Memory B cell (primary cell): ENCODE measurements at places on chromosomes 2 and 18.

GRCh38 chr2:219901155-219901554 is 273.7 kb downstream of the SLC4A3 start:
- DNase-seq = no peak

GRCh38 chr2:96928277-96928781 is 58.1 kb downstream of the FAM178B start:
- DNase-seq = no peak

- peak; percentile 77 for DNase-seq
These were observed 864 bp downstream of the LBH start for GRCh38 chr2:30231996-30232800.

- no peak for DNase-seq
These were observed 62.7 kb downstream of the HPCAL1 start for GRCh38 chr2:10365412-10365811.

GRCh38 chr2:209644842-209645241 is 126.8 kb upstream of the UNC80 start:
- DNase-seq = no peak

DNA sequence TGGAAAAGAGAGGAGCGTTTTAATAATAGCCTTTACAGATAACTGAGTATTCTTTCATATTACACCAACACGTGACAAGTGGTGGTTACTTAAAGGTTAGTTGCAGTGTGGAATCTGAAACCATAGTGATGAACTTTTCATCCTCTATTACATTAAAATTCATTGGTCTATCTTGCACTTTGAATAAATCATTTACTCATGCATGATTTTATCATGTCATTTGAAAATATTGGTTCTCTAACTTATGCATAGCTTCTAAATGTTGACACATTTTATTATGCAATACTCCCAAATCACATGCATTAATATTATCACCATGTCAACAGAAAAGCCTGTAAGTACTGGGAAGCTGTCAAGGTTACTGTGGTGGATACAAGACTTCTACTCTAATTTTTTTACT is 1432.2 kb downstream of the LRP1B start:
- DNase-seq = no peak

DNA sequence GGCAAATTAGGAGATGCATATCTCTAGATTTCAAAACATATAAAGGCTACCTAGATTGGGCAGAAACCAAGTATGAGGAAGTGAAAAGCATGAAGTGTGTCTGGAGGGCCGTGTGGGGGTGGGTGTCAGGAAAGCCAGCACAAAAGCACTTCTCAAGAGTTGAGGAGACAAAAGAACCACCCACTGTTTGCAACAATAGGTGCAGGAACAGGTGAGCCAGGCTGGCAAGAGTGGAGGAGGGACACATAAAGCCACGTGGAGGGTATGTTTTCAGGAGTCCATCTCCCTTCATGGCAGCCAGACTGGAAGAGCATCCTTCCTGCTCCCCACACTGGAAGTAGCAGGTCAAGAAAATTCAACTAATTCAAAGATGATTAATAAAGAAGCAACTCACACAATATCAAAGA is 96.4 kb downstream of the CERS6 start:
- peak; percentile 1 for DNase-seq

- DNase-seq = no peak
These were observed 43.0 kb downstream of the WDSUB1 start for GRCh38 chr2:159243529-159243928.

DNA sequence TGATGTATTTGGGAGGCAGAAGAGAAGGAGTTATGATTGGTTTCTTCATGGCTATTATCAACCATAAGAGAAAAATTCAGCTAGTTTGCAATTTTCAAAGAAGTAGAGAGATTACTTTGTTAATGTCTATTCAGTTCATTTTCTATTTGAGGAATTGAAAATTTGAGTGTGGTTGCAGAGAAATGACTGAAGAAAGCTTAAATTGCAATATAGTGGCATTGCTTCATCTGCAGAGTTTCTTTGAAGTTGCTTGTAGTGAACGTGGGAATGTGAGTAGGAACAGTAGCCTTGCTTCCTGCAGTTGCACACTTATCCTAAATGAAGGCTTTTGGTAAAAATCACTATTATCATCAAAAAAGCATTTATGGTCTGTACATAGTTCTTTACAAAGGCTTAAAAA is 14.7 kb upstream of the CYRIA start:
- DNase-seq = no peak

GRCh38 chr2:240226672-240227537 is 86.4 kb upstream of the OTOS start:
- DNase-seq = no peak

GRCh38 chr2:134306521-134306920 is 52.6 kb downstream of the MGAT5 start:
- no peak for DNase-seq

GRCh38 chr2:24210106-24210455 is 35.2 kb downstream of the FAM228A start:
- no peak for DNase-seq

- DNase-seq = no peak
These were observed 10.6 kb upstream of the NEMP2 start for GRCh38 chr2:190545093-190545492.

- no peak for DNase-seq
These were observed 42.3 kb downstream of the KCTD1 start for GRCh38 chr18:26506012-26506411.

DNA sequence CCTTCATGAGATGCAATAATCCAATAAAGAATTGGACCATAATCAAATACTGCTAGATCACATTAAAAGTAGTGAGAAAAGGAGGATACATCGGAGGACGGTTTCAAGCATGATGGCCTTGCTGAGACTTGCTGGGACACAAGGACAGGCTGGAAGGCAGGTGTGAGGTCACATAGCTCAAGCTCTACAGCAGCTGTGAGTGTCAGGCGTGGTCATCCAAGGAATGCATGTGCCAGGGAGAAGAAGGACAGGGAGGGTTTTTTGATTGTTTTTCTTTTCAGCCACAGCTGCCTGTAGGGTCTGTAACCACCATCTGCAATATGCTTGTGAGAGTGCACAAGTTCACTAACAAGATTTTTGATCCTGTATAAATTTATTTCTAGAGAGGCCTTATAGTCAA is 57.6 kb downstream of the BMP10 start:
- no peak for DNase-seq

GRCh38 chr2:7665880-7666279 is 748.7 kb downstream of the RNF144A start:
- no peak for DNase-seq

- DNase-seq = no peak
These were observed 132.8 kb upstream of the IL1R2 start for GRCh38 chr2:101858910-101859309.

DNA sequence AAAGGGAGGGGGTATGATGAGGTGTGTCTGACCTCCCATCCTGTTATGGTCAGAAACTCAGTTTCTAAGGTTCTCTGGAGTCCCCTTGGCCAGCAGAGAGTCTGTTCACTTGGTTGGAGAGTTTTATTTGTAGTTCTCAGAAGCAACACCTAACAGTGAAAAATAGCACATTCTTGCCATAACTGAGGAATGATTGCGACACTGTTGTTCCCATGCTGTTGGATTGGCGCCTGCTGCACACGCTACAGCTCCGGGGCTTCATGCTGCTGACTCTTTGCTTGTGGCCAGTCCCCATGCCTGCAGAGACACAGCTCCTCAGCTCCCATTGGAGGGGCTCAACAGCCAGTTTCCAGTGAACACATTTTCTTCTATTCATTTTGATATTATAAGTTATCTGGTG is 42.1 kb downstream of the TPGS2 start:
- no peak for DNase-seq

DNA sequence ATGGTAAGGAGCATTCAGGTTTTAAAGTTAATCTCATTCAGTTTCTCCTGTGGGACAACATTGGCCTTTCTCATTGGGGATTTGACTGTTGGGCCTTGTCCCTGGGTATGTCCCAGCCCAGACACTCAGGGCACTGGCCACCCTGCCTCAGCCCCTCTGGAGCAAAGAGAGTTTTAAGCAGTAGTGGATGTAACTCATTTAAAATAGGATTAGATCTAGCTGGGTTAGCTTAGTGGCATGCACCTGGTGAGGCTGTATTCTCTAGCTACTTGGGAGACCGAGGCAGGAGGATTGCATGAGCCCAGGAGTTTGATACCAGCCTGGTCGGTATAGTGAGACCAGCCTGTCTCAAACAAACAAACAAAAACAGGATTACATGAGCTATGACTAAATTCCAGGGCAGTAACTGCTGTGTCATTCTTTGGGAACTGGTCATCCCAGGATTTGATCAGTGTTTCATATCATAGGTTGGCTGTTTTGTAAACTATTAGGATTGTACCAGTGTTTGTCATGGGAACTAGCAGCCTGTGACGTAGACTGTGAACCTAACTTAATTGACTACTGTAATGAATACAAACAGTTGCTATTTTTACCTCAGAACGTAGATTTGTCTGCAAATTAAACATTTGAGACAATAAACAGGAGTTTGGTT is 12.5 kb downstream of the INPP4A start:
- no peak for DNase-seq

DNA sequence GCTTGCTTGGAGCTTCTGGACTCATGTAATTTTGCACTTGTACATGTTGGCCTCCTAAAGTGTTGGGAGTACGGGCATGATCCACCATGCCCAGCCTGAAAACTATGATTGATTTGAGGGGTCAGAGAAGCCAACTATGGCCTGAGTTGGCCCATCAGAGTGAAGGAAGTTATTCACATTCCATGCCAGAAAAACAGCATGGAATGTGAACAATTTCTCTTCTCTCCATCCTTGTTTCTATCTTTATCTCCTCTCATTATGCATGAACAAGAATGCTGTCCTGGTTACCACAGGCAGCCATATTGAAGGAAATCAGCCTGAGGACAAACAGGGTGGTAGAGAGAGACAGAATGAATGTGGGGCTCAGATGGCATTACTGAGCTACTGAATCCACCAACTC is 3.5 kb upstream of the CD226 start:
- DNase-seq = no peak

DNA sequence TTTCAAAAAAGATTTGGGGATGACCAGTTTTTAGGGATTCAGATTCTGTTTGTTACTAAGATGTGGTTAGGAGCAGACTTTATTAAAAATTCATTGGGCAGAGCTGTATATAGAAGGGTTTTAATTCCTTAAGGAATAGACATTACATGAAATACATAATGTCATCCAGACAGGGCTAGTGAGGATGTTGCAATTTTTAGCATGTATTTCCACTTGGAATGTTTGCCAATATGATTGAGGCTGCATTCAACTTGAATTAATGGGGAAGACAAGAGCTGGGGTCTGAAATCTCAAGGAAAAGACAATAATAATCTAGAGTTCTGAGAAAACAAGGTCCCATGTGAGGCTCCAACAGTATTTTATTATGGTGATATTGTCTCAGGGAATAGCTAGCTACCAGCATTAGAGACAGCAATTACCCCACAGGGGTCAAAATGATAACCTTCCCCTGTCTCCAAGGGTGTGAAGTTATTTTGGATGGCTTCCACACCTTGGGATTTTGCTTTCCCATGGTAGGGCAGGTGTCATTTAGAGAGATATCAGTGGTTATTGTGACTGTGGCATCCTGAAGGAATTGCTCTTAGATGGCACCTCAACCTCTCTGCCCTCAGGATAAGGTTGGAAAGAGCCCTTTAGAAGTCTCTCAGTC is 60.2 kb downstream of the VSNL1 start:
- no peak for DNase-seq

- DNase-seq = no peak
These were observed 16.7 kb upstream of the GTF2A1L start for GRCh38 chr2:48600917-48601316.

- no peak for DNase-seq
These were observed 363 bp downstream of the GREB1 start for GRCh38 chr2:11534071-11534745.

GRCh38 chr2:186884587-186884986 is 35.6 kb upstream of the ZSWIM2 start:
- DNase-seq = no peak

- peak; percentile 55 for DNase-seq
These were observed 971 bp upstream of the FBXO41 start for GRCh38 chr2:73285159-73285739.

DNA sequence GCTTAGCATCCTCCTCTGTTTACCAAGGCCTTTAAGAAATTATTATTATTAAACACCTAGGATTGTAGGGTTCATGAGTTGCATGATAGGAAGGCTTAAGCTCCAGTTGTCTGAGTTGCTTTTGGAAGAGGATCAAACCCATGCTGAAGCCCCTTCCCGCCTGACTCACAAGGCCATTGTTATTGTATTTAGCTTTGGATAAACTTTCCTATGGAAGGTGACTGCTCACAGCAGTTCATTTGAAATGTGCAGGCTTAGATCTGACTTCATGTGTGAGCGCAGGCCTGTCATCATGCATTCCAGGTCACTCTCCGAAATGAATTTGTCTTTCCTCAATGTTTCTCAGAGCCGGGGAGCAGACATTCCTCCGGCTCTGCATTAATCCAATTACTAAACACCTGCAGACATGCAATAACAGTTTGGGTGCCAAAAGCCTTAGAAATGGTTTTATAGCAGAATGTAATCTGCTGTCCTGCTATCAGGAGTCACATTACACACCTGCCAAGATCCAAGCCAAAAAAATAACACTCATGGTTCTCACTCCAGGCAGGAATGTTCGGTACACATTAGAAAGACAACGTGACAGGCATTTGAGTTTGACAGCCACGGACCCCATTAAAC is 119.9 kb downstream of the OSR1 start:
- DNase-seq = no peak

- DNase-seq = no peak
These were observed 2.4 kb upstream of the HOXD1 start for GRCh38 chr2:176186024-176186423.

DNA sequence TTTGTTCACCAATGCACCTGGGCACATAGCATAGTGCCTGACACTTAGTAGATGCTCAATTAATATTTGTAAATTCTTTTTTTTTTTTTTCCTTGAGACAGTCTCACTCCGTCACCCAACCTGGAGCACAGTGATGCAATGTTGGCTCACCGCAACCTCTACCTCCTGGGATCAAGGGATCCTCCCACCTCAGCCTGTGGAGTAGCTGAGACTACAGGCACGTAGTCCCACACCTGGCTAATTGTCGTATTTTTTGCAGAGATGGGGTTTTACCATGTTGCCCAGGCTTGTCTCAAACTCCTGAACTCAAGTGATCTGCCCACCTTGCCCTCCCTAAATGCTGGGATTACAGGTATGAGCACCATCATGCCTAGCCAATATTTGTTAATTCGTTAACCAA is 23.2 kb upstream of the LPIN2 start:
- DNase-seq = no peak

- DNase-seq = no peak
These were observed 12.4 kb downstream of the YWHAQ start for GRCh38 chr2:9618410-9618809.

- DNase-seq = no peak
These were observed 58.2 kb downstream of the BCL2L11 start for GRCh38 chr2:111178730-111179405.

GRCh38 chr18:58180738-58181353 is 136.8 kb downstream of the NEDD4L start:
- DNase-seq = peak; percentile 66
